ENCODE measurements at places on chromosomes 3 and 15. TPM values are rescaled to one million over a fixed set of nuclear protein-coding genes. Genes with fewer than 3 reads are reported as not detected.

DNA sequence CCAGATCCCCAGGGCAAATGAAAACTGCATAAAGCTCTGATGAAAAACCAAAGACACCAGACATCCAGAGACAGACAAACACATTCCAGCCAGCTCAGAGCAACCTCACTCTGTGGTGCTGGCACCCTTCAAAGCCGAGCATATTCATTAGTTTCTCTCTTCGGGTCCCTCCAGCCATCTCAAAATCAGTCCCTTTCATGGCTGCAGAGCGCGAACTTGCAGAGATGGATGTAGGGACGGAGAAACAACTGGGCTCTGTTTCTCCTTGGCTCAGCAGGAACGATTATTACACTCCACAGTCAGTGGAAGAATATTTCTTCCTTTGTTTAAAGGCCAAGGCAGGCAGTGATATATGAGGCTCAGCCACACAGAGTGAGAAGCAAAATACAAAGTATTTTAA, 50.4 kb upstream of the SYN2 start:
- no peak for DNase-seq

DNA sequence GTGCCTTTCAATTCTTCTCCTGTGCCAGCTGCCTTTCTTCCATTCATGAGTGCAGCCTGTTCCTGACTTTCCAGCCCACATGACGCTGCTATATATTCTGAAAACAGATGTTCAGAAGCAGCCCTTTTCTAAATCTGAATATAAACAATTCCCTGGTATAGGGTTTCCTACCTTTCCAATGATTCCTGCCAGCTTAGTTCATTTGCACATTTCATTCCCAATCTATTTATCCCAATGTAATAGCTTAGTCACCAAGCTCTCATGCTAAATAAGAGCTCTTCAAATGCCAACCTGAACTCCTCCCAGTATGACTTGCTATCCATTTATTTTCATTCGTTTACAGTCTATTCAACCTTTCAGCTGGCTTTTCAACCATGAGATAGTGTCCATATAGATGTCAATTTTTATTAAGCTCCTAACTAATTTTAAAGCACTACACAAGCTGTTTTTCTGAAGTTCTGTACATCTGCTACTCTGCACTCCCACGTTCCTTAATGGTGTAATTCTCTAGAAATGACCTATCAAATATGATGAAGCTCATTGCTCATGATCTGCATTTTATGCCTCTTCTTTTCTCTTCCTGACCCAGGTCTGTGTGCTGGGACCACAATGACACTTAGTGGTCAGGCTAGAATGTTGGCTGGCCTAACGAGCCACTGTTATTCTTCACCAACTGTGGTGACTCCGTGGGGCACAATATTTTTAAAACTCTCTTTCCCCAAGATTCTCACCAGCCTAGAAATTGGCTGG, 605.0 kb upstream of the TBL1XR1 start:
- DNase-seq, result no peak

GRCh38 chr3:197847866-197848401, 56.9 kb downstream of the LRCH3 start:
- DNase-seq, result no peak

DNA sequence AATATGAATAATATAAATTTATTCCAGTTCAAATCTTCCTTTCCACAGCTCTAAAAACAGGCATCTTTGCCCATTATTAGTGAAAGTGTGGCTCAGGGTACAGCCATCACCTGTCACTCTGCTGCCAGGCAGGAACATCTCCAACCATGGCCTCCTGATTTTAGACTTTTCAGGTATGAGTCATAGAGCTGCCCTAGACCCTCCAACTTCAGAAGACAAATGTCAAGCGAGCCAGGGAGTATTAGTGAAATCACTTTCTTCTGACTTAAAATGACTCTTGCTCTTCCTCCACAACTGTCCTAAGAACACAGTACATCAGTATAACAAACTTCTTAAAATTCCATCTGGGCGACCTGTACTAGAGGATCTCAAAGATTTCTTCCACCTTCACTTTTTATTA, 78.1 kb upstream of the AKAP13 start:
- DNase-seq, result no peak

The CYP11A1 gene
- total RNA-seq, result 1.3 TPM

DNA sequence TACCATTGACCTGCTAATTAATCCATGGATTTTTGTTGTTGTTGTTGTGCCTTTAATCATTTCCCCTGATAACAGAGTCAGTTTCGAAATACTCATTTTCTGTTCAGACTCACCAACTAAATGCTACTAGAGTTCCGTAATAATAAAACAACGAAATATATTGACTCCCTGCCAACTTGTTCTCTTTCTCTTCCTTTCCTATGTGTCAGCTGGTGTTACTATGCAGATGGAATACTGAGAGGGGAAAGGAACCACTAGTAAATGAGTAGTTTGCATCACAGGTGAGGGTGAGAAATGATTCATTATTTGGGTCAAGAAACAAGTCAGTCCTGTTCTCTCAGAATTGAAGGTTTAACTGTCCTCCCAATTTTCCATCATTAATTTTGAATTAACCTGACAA, 1027.3 kb downstream of the TUSC7 start:
- no peak for DNase-seq

GRCh38 chr3:134364061-134364935, 9.9 kb downstream of the AMOTL2 start:
- peak; percentile 97 for DNase-seq

DNA sequence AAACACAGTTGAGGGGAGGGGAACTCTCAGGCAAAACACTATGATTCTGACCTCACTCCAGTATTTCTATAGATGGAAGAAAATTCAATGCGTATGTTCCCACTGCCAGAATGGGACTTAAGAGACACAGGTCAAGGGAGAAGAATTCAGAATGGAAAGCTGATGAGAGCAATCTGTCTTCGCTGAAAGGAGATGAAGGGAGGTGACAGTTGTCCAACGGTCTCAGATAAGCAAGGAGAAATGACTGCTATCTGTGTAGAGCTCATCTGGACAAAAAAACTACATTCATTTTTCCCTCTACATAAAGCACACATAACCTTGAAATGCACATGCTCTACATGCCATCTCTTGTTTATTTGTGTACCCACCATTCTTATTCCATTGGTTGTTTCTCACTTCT, 405.1 kb downstream of the LSAMP start:
- DNase-seq, result no peak

GRCh38 chr15:57692709-57693108, 13.8 kb upstream of the POLR2M start:
- no peak for DNase-seq

All from aorta (tissue), 5 donors.